ENCODE measurements at places on chromosomes 12 and 14.

DNA sequence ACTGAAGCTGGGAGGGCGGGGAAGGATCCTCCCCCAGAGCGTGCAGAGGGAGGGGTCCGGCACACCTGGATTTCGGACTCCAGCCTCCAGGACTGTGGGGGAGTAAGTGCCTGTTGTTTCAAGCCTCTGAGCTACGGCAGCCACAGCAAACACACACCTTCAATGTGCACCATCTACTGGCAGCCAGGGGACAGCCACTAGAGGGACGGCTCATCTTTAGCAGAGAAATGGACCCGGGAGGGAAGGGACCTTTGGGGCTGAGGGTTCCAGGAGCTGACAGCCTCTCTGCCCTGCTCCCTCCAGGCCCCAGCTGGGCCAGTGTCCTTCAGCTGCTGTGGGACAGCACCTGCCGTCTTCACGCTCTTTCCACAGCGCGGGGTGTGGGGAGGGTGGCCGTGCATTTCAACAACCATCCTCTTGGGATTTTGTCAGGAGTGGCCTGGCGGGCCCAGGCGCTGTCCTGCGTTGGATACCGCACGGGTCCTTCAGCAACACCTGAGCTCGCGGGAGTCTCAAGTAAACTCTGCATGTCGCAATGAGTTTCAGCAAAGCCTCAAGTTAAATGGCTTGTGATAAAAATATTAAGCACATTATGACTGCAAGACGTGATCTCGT lies 209.2 kb upstream of the C14orf180 start:
- no peak for DNase-seq

DNA sequence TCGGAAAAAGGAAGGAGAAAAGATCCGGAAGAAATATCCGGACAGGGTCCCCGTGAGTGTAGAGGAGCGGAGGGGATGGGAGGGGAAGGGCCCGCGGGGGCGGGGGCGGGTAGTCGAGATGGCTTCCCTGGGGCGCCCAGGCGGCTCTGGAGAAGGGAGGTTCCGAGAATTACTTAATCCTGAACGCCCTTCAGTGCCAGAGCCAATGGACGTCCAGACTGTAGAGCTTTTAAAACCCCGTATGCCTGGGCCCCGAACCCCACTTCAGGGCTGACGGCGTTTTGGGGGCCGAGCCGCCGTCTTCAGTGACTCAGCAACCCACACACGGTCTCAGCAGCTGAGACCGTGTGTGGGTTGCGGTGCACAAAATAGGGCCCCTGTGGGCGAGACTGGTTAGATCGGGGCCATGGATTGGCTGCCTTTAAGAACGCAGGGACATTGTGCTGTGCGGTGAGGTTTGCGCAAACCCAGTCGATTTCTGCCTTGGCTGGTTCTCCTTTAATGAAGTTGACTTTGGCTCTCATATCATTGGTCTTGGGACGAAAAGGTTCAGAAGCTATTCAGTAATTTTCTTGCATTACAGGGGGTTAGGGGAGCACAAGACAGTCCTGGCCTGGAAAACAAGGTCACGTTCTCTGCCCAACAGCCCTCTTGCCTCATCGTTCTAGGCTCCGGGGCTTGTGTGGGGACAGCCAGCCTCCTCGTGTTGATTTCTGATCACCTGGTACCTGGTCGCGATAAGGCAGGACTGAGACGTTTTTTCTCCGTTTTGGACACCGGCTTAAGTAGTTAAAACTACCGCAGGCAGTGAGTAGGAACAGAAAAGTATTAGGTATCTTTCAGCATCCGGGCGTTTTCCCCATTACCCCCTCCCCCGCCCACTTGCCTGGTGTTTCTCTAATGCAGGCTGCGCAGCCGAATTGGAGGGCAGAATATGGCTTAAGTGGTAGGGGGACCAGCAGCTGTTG lies 775 bp downstream of the GABARAPL1 start:
- peak; percentile 74 for DNase-seq

- DNase-seq = no peak
Observed at GRCh38 chr12:108697905-108698304, 33.4 kb downstream of the CORO1C start.

- DNase-seq = peak; percentile 42
Observed at GRCh38 chr12:4849115-4849541, 60.6 kb upstream of the KCNA1 start.

GRCh38 chr12:128425666-128426331 lies 158.8 kb downstream of the TMEM132C start:
- no peak for DNase-seq

DNA sequence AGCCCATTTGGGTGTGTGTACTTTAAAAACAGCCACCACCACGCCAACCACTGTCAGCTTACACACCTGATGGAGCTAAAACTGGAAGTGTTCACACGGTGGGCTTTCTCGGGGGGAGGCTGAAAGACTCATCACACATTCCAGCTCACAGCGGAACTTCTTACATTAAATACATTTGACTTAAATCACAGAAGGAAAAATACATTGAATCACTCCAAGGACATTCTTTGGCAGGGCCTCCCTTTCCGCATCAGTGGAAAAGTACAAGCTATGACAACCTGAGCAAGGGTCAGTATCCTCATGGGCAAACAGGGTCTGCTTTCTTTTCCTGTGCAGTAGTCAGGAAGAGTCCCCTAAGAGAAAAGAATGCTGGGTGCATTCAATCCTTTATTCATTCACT lies 31.0 kb upstream of the TC2N start:
- DNase-seq = no peak

DNA sequence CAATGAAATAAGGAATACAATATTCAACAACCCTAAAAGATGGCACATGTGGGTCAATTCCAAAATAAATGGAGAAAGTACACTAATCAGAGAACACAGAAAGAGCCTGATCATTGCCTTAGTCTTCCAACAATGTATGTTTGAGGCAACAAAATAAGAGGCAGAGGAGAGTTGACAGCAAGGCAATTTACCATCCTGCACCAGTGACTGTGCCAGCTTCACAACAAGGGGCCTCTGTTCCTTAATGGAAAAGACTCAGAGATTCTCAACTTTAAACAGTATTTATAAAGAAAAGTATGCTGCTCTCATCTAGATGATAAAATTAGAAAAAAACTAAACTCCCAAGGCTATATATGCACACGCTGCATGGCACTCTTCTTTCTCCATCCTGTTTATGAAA lies 25.9 kb downstream of the EPS8 start:
- DNase-seq = no peak

- DNase-seq = peak; percentile 24
Observed at GRCh38 chr12:14216405-14217294, 148.8 kb upstream of the ATF7IP start.

- DNase-seq = no peak
Observed at GRCh38 chr12:42786400-42787148, 197.0 kb upstream of the PRICKLE1 start.

- DNase-seq = peak; percentile 8
Observed at GRCh38 chr12:12715459-12716150, 1.6 kb upstream of the CDKN1B start.

GRCh38 chr12:145369-145960 lies 68.5 kb downstream of the SLC6A12 start:
- peak; percentile 42 for DNase-seq

DNA sequence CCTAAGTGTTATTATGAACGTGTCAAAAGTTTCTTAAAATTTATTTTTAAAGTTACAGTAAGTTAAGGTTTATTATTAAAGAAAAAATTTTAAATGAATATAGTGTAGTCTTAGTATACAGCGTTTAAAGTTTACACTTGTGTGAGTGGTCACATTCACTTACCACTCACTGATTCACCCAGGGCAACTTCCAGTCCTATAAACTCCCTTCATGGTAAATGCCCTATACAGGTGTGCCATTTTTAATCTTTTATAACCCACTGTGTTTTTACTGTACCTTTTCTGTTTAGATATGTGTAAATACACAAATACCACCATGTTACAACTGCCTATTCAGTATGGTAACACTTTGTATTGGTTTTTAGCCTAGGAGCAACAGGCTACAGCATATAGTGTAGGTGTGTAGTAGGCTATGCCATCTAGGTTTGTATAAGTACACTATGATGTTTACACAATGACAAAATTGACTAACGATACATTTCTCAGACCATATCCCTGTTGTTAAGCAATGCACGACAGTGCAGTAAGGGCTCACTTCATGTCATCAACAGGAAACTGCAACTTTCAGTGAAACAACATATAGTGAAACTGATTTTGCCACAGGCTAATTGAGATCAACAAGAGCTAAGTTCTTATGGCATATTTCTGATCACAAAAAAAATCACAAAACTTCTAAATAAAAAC lies 112.0 kb upstream of the TMCC3 start:
- DNase-seq = peak; percentile 90

GRCh38 chr14:23300687-23301223 lies 1.9 kb downstream of the PPP1R3E start:
- peak; percentile 56 for DNase-seq

GRCh38 chr12:89155826-89156225 lies 196.5 kb downstream of the DUSP6 start:
- DNase-seq = no peak

DNA sequence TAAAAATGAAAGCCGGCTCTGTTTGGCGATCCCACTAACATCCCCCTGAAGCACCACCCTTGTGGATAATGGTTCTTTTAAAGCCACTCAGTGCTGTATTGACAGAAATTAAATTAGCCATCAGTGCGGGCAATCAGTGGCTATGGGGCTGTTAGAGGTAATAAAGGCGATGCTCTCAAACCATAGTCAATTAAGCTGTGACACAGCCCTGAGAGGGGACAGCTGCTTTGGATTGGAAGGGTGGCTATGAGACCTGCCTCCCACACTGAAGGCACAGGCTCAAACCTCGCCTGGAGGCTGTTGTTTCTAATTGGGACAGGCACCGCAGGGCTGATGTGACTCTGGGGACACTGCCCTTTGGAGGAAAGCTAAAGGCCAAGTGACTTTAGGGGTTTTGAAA lies 562.2 kb downstream of the VRK1 start:
- DNase-seq = no peak

- no peak for DNase-seq
Observed at GRCh38 chr12:75155962-75156361, 53.7 kb downstream of the KCNC2 start.

- no peak for DNase-seq
Observed at GRCh38 chr12:104737791-104738301, 220.2 kb downstream of the SLC41A2 start.

DNA sequence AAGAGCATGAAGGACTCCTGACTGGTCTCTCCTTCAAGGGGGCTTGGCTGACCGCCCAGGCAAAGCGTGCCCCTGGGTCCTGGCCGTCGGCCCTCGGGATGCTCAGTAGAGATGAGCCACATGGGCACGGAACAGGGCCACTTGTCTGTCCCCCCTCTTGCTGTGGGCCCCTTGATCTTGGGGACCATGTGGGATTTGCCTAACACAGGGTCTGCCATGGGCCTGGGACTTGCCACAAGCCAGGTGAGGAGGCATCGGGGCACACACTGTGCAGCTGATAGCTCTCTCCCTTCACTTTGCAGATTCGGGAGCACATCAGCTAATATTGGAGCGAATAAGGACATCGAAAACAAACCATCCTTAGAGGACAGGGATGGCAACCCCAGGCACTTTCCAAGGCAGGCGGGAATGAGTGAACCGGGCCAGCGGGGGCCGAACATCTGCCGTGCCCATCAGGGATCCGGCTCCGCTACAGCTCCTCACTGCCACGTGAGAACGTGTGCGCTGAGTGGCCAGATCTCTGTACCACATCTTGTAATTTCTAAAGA lies 88.1 kb downstream of the PIWIL1 start:
- DNase-seq = no peak

- DNase-seq = no peak
Observed at GRCh38 chr12:62375603-62376002, 91.0 kb upstream of the MON2 start.

- DNase-seq = no peak
Observed at GRCh38 chr12:4323396-4323795, 2.4 kb downstream of the TIGAR start.

- no peak for DNase-seq
Observed at GRCh38 chr12:120668091-120668867, 18.7 kb upstream of the MLEC start.

GRCh38 chr12:57171668-57172067 lies 24.2 kb upstream of the LRP1-AS start:
- no peak for DNase-seq

DNA sequence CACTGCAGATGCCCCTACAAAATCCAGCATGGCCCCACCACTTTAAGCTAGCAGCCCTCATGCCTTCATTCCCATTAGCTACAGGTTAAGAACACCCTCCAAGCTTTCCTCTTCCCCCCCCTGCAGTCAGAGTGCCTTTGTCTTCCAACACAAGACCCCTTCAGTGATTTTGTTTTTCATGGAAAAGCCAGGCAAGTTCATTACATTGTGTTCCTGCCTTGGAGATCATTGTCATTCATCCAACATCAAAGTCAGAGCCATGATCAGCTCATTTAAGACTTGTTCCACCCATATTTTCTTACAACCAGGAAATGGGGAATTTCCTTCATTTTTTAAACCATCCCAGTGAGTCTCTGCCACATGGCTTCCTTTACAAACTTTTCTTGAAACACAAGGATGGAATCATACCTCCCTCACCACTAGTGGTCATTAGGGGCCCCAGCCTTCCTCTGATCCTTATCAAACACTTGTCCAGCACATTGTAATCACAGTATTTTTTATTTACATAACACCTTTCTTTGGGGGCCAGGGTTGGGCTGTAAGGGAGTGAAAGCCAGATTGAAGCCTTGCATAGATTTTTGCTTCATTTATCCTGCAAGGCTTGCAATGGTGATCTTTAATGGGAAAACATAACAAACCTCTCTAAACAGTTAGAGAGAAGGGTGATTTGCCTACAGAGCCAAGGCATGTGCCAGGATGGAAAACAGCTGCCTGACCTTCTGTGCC lies 765.3 kb downstream of the MED13L start:
- DNase-seq = no peak

- DNase-seq = peak; percentile 66
Observed at GRCh38 chr12:18576104-18576626, 161.6 kb downstream of the PLCZ1 start.

DNA sequence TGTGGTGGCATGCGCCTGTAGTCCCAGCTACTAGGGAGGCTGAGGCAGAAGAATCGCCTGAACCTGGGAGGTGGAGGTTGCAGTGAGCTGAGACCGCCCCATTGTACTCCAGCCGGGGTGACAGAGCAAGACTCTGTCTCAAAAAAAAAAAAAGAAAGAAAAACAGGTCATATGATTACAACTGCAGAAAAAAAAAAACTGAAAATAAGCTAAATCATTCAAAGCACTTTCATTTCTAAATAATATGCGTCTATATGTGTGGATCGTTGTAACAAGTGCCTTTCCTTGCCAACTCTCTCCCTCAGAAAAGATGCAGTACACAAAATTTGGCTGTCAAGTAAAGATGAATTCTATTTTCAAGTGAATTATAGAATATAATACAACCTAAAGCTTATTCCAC lies 42.4 kb downstream of the ATXN2 start:
- DNase-seq = no peak

DNA sequence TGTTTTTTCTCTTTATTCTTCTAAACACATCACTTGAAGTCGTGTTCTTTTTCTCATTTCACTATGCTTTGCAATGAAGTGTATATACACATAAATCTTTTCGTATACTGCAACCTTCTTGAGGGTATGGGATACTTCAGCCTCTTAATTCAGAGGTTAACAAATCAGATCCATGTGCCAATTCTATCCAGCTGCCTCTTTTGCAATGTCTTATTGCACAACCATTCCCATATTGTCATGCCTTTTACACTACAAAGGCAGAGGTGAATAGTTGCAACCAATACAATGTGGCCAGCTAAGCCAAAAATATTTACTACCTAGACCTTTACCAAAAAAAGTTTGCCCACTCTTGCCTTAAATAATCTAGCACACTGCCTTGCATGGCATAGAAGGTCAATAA lies 224.5 kb upstream of the FOXG1 start:
- DNase-seq = peak; percentile 78

GRCh38 chr14:20334017-20334416 lies 938 bp upstream of the CCNB1IP1 start:
- no peak for DNase-seq

GRCh38 chr14:50083467-50084337 lies 32.7 kb downstream of the VCPKMT start:
- no peak for DNase-seq

Data from epithelial cell of esophagus (primary cell).